ENCODE measurements at places on chromosomes 2 and 18.

DNA sequence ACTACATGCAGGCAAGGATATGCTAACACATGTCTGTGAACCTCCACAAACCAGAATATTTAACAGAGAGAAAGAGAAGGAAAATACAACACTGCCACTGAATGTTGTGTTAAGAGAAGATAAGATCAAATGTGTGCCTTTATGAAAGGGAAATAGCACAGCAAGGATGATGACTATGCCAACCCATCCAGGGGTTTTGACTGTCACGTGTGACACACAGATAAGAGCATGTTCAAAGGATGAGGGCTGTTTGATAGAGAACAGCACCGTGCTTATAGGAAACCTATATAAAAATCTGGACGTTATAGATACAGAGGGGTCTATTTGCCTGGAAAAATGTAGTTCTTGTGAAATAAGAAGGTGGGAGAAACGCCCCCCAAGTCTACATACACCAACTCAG is 911.8 kb downstream of the CPS1 start:
- no peak for DNase-seq

- no peak for DNase-seq
These were observed 231.9 kb downstream of the RND3 start for GRCh38 chr2:150255528-150255927.

DNA sequence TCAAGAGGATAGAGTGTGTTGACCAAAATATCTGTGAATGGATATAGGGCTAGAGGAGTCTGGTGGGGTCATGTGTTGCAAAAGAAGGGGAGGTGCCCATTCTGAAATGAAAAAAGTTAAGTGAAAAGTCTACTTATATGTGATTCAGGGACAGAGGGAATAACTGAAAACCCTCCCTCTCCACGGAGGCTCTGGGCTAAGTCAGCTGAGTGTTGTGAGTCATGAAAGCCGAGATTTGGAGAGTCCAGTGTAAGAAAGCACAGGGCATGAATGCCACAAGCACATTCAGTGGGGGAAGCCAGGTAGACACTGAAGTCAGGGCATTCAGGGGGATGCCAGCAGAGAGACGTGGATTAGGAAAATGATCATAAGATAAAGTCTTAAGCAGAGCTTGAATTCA is 871.9 kb downstream of the TSN start:
- DNase-seq, result no peak

GRCh38 chr2:88692187-88692586 is 714 bp downstream of the RPIA start:
- DNase-seq, result no peak

DNA sequence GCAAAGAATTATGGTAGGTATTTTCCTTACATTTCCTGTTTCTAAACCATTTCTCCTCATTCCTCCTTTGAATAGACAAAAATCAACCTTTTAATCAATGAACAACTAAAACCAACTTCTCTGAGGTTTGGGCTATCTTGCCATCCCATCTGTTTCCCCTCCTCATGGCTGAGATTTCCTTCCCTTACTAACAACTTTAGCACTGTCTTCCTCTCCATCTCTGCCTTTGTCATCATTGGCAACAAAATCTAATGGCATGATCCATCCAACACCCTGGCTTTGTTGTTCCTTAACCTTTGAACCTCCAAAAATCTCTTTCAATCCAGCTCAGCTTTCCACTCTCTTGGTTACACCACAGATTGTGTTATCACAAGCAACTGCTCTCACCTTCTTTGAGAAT is 95.3 kb upstream of the FAM136A start:
- no peak for DNase-seq

DNA sequence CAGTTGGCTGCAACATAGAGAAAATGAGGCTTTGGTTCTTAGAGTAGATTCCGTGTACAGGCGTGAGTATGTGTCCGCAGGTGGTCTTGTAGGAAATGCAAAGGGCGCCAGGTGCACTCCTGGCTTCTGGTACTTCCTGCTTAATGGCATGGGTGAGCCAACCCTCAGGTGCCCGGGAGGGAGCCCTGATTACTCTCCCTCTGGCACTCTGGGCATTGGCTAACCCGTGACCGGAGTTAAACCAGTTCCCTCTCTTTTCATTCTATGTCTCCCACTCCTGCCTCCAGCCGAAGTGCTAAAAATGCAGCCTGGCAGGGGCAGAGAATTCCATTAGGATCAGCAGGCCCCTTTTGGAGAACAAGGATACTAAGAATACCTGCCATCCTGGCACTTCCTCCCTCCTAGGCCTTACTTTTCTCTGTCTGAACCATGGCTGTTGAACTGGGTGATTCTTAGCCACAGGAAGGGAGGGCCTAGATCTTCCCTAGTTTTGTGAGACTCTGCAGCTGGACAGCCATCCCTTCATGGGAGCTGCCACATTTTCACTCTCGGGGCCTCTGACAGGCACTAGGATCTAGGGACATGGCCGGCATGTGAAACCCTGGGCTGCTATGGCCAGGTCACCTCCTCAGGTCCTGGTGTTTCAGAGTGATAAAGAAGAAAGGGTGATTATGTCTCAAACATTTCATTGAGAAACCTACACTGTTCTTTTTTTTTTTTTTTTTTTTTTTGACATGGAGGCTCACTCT is 6.5 kb downstream of the MERTK start:
- DNase-seq, result no peak

DNA sequence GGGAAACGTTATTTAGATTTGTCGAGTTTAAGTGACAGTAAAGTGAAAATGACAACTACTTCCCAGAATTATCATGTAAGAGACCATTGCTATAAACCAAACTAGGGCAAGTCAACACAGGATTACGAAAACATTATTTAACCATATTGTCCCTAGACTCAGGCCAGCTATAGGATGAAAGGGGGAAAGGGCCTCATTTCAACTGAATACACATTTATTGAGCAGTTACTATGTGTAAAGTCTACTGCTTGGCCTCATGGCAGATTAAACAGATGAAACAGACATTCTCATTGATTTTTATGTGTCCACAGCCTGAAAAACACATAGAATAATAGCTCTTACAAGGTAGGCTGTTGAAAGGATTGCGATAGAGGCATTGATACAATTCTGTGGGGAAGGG is 32.7 kb downstream of the ARHGEF33 start:
- DNase-seq, result no peak

DNA sequence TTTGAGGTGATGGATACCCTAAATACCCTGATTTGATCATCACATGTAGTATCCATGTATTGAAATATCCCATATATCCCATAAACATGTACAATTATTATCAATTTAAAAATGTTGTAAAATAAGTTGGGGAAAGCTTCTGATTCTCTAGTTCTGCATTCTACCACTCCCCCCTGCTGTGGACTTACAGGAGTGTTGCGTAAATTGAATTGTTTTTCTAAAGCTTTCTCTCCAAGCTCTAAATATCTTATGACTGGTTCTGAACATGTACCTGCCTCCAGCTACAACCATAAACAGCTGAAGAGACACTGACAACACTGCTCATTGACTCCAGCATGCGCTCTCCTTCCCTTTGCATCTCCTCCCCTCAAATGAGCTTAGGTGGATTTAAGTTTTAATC is 145.2 kb downstream of the MGAT5 start:
- no peak for DNase-seq

DNA sequence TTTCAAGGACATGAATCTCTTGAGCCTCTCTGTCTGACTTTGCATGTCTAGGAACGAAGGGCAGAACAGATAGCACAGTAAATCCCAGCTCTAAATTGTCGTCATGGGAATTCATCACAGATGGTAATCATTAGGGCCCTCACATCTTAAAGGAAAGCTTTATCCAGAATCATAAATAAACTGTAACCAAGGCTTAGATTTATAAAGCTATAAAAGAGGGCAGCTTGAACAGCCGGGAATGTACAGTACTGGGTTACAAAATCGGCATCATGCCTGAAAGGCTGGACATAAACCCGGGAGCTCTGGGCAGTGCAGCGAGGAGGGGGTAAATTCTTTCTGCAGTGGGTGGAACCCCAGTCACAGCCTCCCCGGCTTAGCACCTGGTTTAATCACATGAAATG is 144.4 kb downstream of the GFPT1 start:
- DNase-seq, result no peak
